ENCODE measurements at places on chromosomes 12 and 14.

- no peaks in the 10 kb centered on the region for H3K36me3 ChIP-seq
- peak; percentile 42 for DNase-seq
- H3K27me3 ChIP-seq = no peaks in the 10 kb centered on the region
- peaks cover 7% of the 10 kb centered on the region for H3K4me1 ChIP-seq
- no peak overlapping the region for H3K4me3 ChIP-seq
Observed at GRCh38 chr14:76770521-76771436, 9.5 kb downstream of the VASH1 start.

- no peaks in the 10 kb centered on the region for H3K36me3 ChIP-seq
- H3K27me3 ChIP-seq = no peaks in the 10 kb centered on the region
- peaks cover 7% of the 10 kb centered on the region for H3K4me1 ChIP-seq
Observed at GRCh38 chr12:8698132-8698851, 501 bp downstream of the RIMKLB start.

DNA sequence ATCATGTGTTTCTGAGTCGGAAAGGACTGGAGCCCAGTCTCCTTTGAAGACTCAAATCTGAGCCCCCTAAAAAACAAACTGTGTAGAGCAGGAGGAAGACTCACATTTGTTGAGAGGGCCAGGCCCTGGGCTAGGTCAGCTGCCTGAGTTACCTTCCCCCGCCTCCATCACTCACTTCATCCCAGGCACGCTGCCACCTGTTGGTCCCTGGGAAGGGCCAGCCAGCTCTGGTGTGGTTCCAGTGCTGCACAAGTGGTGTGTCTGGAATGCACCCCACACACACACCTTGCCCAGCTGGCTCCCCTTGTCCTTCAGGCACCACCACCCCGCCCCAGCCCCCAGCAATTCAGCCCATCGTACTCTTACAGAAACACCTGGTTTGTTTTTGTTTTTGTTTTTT is 9.0 kb downstream of the MVK start:
- peak overlapping the region; percentile 70 for H3K27ac ChIP-seq
- peaks cover 10% of the 10 kb centered on the region for H3K4me1 ChIP-seq
- H3K36me3 ChIP-seq = peaks cover 83% of the 10 kb centered on the region
- DNase-seq = no peak
- H3K4me3 ChIP-seq = no peak overlapping the region
- no peaks in the 10 kb centered on the region for H3K27me3 ChIP-seq

- no peaks in the 10 kb centered on the region for H3K36me3 ChIP-seq
- no peaks in the 10 kb centered on the region for H3K4me1 ChIP-seq
- no peaks in the 10 kb centered on the region for H3K27me3 ChIP-seq
- no peak overlapping the region for H3K4me3 ChIP-seq
Observed at GRCh38 chr12:29281371-29282005, 99.5 kb downstream of the ERGIC2 start.

GRCh38 chr14:86797075-86797351 is 1196.0 kb downstream of the GALC start:
- no peak overlapping the region for H3K4me3 ChIP-seq
- H3K4me1 ChIP-seq = peaks cover 14% of the 10 kb centered on the region
- no peak for DNase-seq
- H3K27me3 ChIP-seq = no peaks in the 10 kb centered on the region
- no peak overlapping the region for H3K27ac ChIP-seq
- H3K36me3 ChIP-seq = no peaks in the 10 kb centered on the region

DNA sequence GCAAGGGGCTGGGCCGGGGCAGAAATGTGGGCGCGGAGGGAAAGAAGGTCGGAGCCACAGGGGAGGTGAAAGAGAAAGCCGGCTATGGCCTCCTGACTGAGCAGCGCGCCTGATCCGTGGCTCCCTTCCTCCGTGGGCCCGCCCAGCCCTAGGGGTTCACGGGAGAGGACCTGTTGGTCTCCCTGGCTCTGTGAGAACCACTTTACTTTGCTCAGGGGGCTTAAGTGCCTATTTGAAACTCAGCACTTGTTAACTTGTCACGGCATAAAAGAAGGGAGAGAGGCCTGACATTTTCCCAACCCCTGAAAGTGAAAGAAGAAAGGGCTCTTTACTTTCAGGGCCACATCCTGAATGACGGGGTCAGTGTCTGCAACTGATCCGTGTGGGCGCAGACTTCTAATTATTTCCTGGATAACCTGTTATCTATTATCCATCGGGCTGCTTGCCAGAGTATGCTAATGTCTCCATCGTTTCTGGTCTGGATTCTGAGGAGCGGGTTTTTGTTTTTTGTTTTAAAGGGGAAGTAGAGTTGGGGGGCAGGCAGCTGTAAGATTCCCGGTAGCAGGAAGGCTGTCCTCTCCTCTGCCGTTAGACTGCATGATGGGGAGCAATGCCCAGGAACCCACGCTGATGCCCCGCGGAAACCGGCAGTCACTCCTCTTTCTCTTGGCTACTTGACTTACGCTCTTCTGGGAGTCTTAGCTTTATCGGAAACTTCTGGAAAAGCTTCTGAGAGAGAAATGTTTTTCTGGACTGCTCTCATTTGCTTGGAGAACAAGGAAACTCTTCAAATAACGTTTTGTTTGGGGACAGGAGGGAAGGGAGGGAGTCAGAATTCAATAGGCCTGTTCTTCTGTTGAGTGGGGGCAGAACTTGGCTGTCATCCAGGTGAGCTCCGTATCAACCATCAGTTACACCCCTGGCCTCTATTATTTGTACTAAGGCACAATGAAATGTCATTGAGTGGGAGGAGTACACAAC is 127.7 kb upstream of the MAX start:
- H3K27ac ChIP-seq = peak overlapping the region; percentile 18
- peak overlapping the region; percentile 10 for H3K4me3 ChIP-seq
- H3K27me3 ChIP-seq = no peaks in the 10 kb centered on the region
- peaks cover 19% of the 10 kb centered on the region for H3K4me1 ChIP-seq

DNA sequence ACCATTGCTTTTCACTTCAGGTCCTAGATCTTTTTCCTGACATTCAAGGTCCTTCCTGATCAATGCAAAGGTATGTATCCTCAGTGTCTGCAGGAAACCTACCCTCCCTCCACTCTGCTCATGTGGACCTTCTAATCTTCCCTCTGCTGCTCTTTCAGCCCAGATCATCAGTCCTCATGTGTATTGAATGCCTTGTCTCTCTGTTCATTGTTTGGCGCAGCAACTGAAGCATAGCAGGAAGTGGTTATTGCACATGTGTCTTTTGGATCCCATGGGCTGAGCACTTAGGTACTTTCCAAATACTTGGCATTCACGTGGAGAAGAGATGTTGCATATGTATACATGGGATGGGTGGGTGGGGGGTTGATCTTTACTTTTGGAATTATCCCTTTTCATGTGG is 4.3 kb upstream of the NIN start:
- H3K36me3 ChIP-seq = no peaks in the 10 kb centered on the region
- no peak for DNase-seq
- H3K27ac ChIP-seq = no peak overlapping the region
- peaks cover 4% of the 10 kb centered on the region for H3K4me1 ChIP-seq

DNA sequence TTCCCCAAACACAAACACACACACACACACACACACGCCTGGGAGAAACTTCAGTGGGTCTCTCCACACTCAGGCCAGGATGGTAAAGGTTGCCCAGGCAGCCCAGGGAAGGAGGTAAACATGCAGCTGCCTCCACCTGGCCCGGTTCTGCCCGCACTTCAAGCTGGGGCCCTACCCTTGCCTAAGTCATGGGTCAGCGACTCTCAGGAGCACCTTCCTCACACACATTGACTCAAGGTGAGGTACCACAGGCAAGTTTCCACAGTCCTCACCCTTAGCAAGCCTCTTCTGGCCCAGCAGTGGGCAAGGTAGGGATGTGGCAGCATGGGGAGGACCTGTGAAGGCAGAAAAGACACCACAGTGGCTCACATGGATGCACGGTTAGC is 14.1 kb upstream of the FAIM2 start:
- no peaks in the 10 kb centered on the region for H3K36me3 ChIP-seq
- H3K4me3 ChIP-seq = no peak overlapping the region
- H3K27me3 ChIP-seq = no peaks in the 10 kb centered on the region
- DNase-seq = no peak
- H3K4me1 ChIP-seq = no peaks in the 10 kb centered on the region

DNA sequence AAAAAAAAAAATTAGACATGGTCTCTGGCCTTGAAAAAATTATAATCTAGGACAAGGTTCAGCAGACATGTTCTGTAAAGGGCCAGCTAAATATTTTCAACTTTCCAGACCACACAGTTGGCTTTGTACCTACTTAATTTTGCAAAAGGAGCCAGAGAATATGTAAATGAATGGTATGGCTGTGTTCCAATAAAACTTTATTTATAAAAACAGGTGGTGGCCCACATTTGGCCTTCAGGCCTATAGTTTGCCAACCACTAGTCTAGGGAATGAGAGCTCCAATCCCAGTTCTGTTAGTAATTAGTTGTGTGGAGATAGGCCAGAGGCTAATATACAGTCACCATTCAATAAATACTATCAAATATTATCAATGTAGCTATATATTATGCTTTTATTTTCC is 29.3 kb upstream of the PWP1 start:
- no peaks in the 10 kb centered on the region for H3K4me1 ChIP-seq
- no peak overlapping the region for H3K27ac ChIP-seq
- no peak for DNase-seq
- H3K36me3 ChIP-seq = no peaks in the 10 kb centered on the region

GRCh38 chr14:75142494-75142893 is 15.6 kb upstream of the NEK9 start:
- H3K4me3 ChIP-seq = no peak overlapping the region
- H3K27me3 ChIP-seq = no peaks in the 10 kb centered on the region
- H3K4me1 ChIP-seq = no peaks in the 10 kb centered on the region
- H3K27ac ChIP-seq = no peak overlapping the region
- DNase-seq = no peak

DNA sequence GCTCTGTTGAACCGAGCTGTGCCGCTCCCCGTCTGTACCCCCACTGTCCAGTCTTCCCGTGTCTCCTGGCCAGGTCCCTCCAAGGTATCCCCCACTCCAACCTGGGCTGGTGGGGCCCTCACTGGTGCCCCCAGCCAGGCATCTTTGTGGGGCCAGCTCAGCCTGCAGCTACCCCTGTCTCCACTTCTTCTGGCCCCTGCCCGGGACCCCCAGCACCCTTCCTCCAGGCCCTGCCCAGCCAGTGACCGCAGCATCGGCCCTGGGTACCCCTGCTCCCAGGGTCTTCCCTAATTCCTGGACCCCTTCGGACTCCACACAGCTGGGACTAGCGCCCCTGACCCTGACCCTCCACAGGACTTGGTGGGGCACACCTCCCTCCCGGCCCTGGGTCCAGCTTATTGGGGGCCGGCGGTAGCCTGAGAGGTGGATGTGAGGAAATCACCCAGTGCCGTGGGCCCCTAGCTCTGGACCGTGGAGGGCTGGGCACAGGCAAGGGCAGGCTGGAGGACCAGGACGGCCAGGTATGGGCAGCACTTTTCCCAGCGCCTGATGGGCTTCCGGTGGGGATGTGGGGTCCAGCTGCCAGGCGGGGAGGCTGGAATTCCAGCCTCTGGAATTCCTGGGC is 4.1 kb upstream of the CRIP1 start:
- DNase-seq = no peak
- no peaks in the 10 kb centered on the region for H3K27me3 ChIP-seq
- H3K4me1 ChIP-seq = peaks cover 28% of the 10 kb centered on the region
- H3K36me3 ChIP-seq = no peaks in the 10 kb centered on the region

- H3K27ac ChIP-seq = peak overlapping the region; percentile 62
- H3K4me1 ChIP-seq = peaks cover 17% of the 10 kb centered on the region
- peaks cover 11% of the 10 kb centered on the region for H3K36me3 ChIP-seq
- DNase-seq = no peak
- peak overlapping the region; percentile 47 for H3K4me3 ChIP-seq
Observed at GRCh38 chr14:22597771-22598098, 365 bp upstream of the ABHD4 start.

GRCh38 chr12:12499909-12500604 is 62.6 kb downstream of the DUSP16 start:
- no peaks in the 10 kb centered on the region for H3K36me3 ChIP-seq
- H3K27ac ChIP-seq = no peak overlapping the region
- no peak overlapping the region for H3K4me3 ChIP-seq

- no peak for DNase-seq
- H3K4me1 ChIP-seq = no peaks in the 10 kb centered on the region
- no peaks in the 10 kb centered on the region for H3K36me3 ChIP-seq
- H3K4me3 ChIP-seq = no peak overlapping the region
Observed at GRCh38 chr14:46663382-46663781, 11.8 kb upstream of the RPL10L start.

- no peak overlapping the region for H3K27ac ChIP-seq
- peak overlapping the region; percentile 45 for H3K4me3 ChIP-seq
- peaks cover 9% of the 10 kb centered on the region for H3K27me3 ChIP-seq
- no peaks in the 10 kb centered on the region for H3K36me3 ChIP-seq
- no peak for DNase-seq
Observed at GRCh38 chr12:6699989-6700645, 498 bp downstream of the PIANP start.

GRCh38 chr12:7989827-7990491 is 42.6 kb upstream of the FOXJ2 start:
- H3K4me1 ChIP-seq = peaks cover 2% of the 10 kb centered on the region
- H3K4me3 ChIP-seq = no peak overlapping the region
- H3K36me3 ChIP-seq = no peaks in the 10 kb centered on the region

- no peak overlapping the region for H3K27ac ChIP-seq
- H3K4me3 ChIP-seq = no peak overlapping the region
- peaks cover 17% of the 10 kb centered on the region for H3K36me3 ChIP-seq
- DNase-seq = no peak
Observed at GRCh38 chr12:124413401-124413800, 118.5 kb downstream of the RFLNA start.

DNA sequence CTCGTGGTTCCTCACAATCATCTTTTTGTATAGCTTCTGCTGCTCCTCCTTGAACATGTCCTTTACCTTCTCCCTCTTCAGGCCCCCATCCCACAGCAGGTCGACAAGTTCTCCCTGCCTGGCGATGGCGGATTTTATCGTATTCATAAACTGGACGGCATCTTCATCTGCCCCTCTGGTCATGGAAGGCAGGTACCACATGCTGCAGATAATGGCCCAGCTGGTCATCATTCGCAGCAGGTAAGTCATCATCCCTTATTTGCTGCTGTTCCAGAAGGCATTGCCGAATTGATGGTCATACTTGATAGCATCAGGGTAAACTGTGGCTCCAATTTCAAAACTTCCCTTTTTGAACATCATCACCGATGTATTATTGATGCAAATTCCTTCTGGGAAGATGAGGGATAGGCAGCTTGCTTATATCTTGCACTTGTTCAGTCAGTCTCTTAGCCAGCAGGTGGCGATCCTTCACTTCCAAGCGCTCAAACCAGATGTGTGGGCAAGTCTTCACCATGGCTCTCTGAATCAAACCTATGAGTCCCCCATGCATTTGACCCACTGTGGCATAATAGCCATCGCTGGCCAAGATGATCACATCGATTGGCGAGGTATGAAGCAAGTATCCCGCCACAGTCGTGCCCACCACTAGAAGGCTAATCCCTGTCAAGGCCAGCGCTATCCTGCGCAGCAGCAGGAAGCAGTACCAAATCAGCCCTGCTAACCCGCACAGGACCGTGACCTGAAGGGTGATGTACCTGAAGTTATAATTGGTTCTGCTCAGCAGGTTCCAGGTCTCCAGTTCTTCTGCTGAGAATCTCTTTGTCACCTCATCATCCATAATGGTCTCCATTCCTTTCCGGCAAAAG is 381.5 kb upstream of the STXBP6 start:
- H3K27me3 ChIP-seq = no peaks in the 10 kb centered on the region
- H3K27ac ChIP-seq = no peak overlapping the region
- DNase-seq = no peak
- H3K4me3 ChIP-seq = no peak overlapping the region
